ENCODE measurements at places on chromosomes 16 and 17.

DNA sequence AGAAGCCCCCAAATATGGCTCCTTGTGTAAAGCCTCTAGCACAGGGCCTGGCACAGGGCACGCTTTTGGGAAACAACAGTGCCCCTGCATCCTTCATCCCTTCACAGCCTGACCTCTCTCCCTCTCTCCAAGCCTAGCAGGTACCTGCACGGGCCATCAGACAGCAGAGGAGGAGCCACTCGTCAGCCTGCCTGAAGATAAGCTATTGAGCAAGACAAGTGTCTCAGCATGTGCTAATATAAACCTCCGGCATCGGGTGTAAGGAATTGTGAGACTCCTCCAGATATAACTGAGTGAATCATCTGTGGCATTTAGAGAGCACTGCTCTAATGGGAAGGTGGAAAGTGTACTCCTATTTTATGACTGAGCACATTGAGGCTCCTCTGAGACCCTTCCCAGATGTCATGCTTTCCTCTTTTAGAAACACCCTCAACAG, 38.3 kb downstream of the TBX4 start:
- DNase-seq: no peak

GRCh38 chr16:87336434-87337240, 19.4 kb upstream of the C16orf95 start:
- no peak for DNase-seq

GRCh38 chr16:71706046-71706445, 18.5 kb downstream of the PHLPP2 start:
- DNase-seq: no peak

DNA sequence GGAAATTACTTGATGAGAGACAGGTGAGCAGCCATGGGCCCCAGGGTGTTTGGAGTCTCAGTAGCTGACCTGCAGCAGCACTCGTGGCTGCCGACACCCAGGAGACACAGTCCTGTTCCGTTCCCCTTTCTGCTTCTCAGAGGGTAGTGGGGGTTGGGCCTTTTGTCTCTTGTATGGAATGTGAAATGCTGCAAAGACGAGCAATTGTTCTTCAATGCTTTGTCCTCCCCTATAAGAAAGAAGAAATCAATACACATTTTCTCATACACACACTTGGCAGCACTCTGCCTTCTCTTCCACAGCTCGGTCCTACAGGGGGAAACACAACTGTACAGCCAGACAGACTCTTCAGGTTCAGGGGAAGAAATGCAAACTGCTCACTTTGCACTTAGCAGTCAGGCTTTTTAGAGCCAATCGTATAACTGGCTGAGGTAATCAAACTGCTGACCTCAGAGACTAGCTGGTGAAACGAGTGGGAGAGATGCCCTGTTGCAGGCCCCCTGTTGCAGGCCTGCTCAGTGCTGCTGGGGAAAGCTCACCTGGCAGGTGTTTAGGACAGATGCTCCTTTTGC, 96.7 kb downstream of the AATF start:
- DNase-seq: no peak

DNA sequence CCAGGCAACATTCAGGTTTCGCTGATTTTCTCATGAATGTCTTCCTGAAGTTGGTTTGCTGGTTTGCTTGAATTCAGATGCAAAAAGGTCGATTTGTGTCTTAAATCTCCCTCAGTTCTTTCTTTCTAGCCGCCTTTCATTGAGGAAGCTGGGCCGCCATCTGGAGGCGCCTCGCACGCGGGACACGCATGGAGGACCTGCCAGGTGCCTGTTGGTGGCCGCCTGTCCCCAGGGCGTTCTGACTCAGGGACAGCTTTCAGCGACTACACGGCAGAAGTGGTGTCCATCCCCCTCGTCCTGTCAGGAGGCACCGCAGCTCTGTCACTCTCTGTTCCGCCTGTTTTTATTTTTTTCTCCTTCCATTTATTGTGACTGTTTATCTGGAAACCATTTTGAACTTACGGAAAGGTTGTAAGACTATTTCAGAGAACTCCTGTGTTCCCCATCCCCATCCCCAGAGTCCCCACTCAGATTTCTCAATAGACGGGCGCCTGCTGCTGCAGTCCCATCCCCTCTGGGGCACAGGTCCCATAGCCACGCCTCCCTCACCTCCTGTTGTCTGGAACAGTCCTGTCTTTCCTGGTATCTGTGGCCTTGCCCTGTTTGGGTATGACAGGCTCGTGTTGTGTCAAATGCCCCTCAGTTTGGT, 33.2 kb downstream of the COX4I1 start:
- no peak for DNase-seq

GRCh38 chr17:8082292-8082691, 5.2 kb downstream of the ALOX12B start:
- no peak for DNase-seq

DNA sequence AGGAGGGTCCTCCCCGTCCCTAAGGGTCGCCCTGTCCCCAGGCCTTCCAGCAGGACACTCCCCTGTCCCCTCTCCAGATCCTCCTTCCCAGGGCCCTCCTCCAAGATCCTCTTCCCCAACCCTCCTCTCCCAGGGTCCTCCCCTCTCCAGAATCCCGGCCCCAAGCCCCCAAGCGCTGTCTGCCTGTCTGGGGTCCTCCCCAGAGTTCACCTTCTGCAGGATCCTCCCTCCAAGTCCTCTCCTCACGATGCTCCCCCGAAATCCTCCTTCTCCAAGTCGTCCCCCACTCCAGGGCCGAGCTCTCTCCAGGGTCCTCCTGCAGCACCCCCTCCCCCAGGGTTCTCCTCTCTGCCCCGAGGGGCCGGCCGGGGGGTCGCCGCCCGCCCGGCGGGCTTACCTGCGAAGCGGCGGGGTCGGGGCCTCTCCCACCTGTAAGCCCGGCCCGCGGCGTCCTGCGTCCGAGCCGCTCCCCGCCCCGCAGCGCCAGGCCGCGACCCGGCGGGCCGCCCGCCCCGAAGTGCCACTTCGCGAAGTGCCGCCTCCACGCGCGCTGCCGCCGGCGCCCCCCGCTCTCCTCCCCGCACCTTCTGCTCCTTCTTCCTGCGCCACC, 678 bp upstream of the BAIAP2 start:
- DNase-seq: no peak

DNA sequence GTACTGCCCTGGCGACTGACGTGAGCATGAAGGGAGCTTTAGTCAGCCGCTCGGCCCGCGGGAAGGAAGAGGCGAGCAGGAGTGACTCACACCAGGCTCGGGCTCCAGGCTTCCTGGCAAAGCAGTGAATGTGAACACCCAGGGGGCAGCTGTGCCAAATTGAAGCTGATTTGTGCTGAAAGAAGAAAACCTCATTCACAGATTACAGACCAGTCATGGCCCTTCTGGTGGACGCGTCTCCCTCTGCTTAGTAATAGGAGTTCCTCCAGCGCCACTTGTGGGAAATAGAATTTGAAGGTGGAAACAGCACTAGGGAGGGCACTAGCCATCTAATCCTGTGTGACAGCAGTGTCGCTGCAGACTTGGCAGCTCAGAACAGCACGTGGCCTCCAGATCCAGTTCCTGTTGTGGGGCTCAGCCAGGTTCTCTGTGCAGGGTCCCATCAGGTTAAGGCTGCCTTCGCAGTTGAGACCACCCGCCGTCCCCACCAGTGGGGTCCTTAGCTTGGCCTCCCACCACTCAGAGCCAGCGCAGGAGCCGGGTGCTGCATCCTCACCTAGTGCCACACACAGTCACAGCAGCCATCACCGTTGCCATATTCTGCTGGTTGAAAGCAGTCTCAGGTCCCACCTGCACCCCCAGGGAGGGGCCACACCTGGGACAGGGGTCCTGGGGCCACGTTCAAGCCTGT, 164.5 kb upstream of the CHMP6 start:
- DNase-seq: no peak
